ENCODE measurements at places on chromosomes 12 and 14. TPM values are rescaled to one million over a fixed set of nuclear protein-coding genes. Genes with fewer than 3 reads are reported as not detected.

CMKLR1 gene
- total RNA-seq = 1.7 TPM

IGFBP6 gene
- 6.2 TPM for total RNA-seq

RPL10L gene
- not detected for total RNA-seq

B4GALNT1 gene
- 45.2 TPM for total RNA-seq

CFAP251 gene
- 9.5 TPM for total RNA-seq

REM2 gene
- 1.7 TPM for total RNA-seq

E2F7 gene
- total RNA-seq = 1.4 TPM

MAP1LC3B2 gene
- 0.62 TPM for total RNA-seq

OR6C74 gene
- not detected for total RNA-seq

SDR9C7 gene
- 0.31 TPM for total RNA-seq

NGB gene
- 4.1 TPM for total RNA-seq

SMCO3 gene
- total RNA-seq = not detected

PPP1R1A gene
- 6.7 TPM for total RNA-seq

GARIN6 gene
- total RNA-seq = not detected

RPS26 gene
- total RNA-seq = 61.3 TPM

KRT78 gene
- 1.9 TPM for total RNA-seq

FLRT2 gene
- total RNA-seq = 154 TPM

FIGNL2 gene
- 0.47 TPM for total RNA-seq

FAM222A gene
- total RNA-seq = 2.5 TPM

COX6A1 gene
- total RNA-seq = 367 TPM

ALDH1L2 gene
- 9.7 TPM for total RNA-seq

TAMALIN gene
- total RNA-seq = 1.6 TPM

NOC4L gene
- 6.2 TPM for total RNA-seq

PAX9 gene
- under 0.01 TPM for total RNA-seq

PLEK2 gene
- 0.47 TPM for total RNA-seq

SRRM4 gene
- total RNA-seq = 6.4 TPM

STYK1 gene
- 6.7 TPM for total RNA-seq

GAPDH gene
- total RNA-seq = 1,311 TPM

SOAT2 gene
- not detected for total RNA-seq

ASCL1 gene
- 21.1 TPM for total RNA-seq

ADAMTS20 gene
- 0.47 TPM for total RNA-seq

GLI1 gene
- total RNA-seq = 0.16 TPM

All from occipital lobe (tissue), 3 donors.